ENCODE measurements at places on chromosomes 5 and 9.

- DNase-seq = no peak
Measured at GRCh38 chr9:73141282-73141681, 10.4 kb upstream of the ANXA1 start.

GRCh38 chr5:66223637-66224036 lies 79.5 kb downstream of the SREK1 start:
- DNase-seq = no peak

DNA sequence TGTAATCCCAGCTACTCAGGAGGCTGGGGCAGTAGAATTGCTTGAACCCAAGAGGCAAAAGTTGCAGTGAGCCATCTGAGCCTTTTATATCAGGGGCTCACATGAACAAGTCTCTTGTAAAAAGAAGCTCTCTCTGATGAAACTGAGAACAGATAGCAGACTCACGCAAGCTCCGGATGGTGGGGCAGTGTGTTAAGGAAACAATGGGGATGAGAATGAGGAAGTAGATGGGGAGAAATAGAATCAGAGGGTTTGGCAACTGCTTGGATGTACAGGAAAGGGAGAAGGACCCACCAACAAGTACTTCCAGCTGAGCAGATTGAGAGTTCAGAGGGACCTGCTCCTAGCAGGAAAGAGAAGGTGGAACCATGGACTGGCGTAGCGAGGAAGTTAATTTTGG lies 18.6 kb downstream of the TMEM252 start:
- DNase-seq = no peak

DNA sequence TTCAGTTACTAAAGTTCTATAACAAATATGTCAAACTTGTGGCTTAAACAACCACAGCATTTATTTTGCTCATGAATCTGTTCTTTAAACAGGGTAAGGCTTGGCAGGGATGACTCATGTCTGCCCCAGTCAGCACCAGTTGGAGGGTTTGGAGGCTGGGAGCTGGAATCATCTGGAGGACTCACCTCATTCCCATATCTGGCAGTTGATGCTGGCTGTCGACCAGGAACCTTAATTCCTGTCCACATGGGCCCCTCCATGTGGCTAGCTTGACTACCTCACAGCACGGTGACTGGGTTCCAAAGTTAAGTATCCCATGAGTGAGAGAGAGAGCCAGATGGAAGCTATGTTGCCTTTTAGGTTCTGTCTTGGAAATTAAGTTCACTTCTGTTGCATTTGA lies 13.8 kb upstream of the CCL28 start:
- DNase-seq = no peak

GRCh38 chr9:70826562-70826961 lies 294.9 kb downstream of the TRPM3 start:
- no peak for DNase-seq

All from H1 (cell line).